ENCODE measurements at places on chromosomes 2 and 18.

DNA sequence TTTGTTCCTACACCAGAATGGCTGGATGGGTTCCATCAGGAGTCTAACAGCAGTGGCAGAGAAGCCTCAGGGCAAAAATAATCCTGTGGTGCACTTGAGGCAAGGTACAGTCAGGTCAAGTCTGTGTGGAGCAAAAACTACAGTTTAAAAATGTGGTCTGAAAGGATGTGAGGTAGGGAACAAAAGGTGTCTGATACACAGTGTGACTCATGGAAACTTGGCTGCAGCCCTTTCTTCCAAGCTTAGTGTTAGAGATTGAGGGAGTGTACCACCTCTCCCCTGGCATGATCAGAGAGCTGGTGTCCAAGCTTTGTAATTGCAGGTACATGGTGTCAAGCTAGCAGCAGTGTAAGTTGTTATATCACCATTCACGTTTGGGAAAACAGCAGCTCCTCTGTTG, 8.9 kb downstream of the ANKAR start:
- DNase-seq = no peak

GRCh38 chr2:58293056-58293455, 51.9 kb upstream of the FANCL start:
- no peak for DNase-seq

GRCh38 chr2:11458753-11459152, 7.2 kb downstream of the E2F6 start:
- DNase-seq = no peak

- DNase-seq = no peak
Measured at GRCh38 chr18:36205166-36205565, 17.9 kb downstream of the MOCOS start.

GRCh38 chr2:26438926-26439325, 37.2 kb downstream of the DRC1 start:
- peak; percentile 54 for DNase-seq

DNA sequence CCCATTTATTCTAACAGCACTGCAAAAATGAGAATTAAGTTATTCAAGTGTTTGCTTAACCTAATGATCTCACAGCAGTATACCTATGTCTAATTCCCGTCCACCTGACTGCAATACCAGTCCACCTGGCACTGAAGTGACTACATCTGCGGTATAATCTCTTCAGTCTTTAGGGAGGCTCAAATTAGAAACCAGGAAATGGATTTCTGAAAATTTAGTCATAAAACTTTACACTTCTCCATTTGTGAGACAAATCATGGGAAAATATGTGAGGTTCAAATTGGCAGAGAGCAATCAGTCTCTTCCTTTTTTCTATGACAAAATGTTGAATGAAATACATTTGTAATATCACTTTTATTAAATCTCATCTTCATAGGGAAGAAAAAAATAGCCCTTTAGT, 33.0 kb downstream of the FTCDNL1 start:
- DNase-seq = no peak

- peak; percentile 40 for DNase-seq
Measured at GRCh38 chr2:149313512-149313972, 16.8 kb upstream of the LYPD6 start.

DNA sequence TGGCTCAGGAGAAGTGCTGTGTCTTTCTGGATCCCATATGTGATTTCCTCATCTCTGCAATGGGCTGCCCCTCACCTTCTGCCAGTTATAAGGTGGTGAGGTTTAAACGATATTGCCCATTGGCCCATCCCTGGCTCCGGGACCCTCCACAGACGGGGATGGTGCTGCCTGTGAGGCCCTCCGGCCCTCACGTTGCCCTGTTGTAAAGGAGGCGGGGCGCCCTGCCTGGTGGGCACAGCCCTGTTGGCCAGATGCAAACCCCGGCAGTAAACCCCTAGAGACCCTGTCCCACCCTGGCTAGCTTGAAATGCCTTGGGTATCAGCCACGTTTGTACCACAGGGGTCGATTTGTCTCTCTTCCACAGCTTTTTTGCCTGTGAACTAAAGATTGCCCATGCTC, 7.4 kb downstream of the ARHGEF4 start:
- no peak for DNase-seq

DNA sequence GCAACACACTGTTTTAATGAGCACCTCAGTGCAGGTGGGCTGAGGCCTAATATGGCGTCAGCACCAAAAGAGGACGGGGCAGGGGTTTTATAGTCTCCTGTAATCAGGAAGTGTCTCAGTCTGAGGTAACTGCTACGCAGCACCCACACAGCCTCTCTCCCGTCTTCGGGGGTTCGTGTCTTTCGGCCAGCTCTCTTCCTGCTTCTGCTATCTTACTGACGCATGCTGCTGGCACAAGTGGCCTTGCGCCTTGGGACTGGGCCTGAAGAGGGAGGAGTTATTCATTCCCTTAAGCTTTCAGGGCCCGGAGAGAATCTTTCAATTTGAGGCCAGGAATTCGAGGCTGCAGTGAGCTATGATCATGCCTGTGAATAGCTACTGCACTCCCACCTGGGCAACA, 14.5 kb upstream of the PAPOLG start:
- no peak for DNase-seq

DNA sequence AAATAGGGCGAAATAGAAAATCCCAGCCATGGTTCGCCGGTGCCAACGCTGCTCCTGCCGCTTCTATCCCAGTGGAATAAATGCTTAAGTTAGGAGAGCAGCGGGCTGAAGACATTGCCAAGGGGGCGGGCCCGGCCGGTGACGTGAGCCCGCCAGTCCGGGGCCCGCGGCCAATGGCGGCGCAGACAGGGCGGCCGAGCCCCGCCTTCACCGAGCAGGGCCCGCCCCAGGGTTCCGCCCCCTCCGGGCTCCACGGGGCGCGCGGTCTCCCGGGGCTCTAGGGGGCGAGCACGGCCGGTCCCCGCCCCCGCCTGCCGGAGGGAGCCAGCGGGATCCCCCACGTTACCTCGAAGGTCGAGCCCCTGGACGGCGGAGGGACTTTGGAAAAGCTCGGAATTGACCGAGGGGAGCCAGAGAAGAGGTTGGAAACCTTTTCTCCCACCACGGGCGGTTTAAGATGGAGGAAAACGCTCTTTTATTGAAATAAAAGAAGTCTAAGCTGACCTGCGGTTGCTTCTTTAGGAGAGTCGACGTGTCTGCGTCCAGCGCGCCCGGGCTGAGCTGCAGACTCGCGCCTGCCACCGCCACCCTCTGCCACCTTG, at the start of gene EPHA4:
TSS of gene EPHA4 (minus strand) at position 86 of the 602 bp plus-strand sequence. CDS start at position 30, 56 bp downstream.
- DNase-seq = peak; percentile 89

DNA sequence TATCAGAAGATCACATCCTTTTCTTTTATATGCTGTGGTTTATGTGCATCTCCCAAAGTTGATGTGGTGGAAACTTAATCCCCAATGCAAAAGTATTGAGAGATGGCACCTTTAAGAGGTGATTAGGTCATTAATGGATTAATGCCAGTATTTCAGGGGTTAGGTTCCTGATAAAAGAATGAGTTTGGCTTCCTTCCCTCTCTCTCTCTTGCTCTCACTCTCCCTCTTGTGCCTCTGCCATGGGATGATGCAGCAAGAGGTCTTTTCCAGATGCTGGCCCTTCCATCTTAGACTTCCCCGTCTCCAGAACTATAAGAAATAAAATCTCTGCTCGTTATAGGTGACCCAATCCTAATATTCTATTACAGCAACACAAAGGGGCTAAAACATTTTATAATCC, 85.0 kb downstream of the TTC27 start:
- peak; percentile 35 for DNase-seq

GRCh38 chr18:42549596-42549995, 565.9 kb downstream of the RIT2 start:
- DNase-seq = peak; percentile 42

DNA sequence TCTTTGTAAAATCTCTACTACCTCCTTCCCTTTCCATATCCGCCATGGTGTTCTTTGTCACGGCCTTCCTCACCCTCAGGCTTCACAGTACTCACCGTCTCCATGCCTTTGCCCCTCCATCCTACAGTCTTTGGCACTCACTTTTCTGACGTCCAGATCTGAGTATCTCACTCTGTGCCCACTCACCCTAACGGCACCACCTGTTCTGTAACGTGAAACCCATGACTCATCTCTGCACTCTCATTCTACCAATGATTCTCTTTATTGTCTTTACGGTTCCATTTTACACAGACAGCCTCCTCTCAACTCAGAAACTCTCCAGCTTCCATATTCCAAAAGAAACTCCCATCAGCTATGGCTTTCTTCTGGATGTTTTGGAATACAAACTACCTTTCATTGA, 56.7 kb downstream of the NETO1 start:
- DNase-seq = no peak

- no peak for DNase-seq
Measured at GRCh38 chr2:3604991-3605961, 10.4 kb downstream of the COLEC11 start.

DNA sequence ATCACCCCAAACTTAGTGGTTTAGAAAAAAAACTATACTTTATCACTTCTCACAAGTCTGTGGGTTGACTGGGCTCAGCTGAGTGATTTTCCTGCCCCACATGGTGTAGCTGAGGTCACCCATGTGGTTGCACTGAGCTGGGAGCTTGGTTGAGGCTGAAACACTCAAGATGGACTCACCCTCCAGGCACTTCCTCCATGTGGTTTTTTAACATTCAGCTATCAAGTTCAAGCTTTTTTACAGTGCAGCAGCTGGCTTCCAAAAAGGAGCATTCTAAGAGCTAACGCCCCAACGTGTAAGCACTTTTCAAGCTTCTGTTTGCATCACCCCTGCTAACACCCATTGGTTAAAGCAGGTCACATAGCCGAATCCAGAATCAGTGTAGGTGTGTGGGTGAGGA, 105.9 kb upstream of the CREB1 start:
- peak; percentile 96 for DNase-seq

GRCh38 chr2:227472265-227473121, 537 bp downstream of the AGFG1 start:
- no peak for DNase-seq

DNA sequence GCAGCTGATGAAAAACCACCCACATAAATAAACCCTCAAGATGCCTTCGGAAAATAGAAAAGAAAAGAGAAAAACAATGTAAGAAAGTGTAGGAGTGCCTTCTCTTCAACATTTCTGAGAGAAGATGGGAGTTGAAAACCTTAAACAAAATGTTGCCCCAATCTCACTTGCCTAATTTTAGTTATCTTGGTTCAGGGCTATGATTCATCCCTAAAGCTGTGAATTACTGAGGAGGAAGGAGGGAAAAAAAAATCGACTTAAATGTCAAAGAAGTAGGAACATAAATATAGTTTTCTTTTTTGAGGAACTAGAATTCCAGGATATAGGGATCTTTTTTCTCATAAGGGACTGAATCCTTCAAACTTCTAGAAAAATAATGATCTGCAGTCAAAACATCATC, 360.3 kb downstream of the TGIF1 start:
- peak; percentile 30 for DNase-seq

DNA sequence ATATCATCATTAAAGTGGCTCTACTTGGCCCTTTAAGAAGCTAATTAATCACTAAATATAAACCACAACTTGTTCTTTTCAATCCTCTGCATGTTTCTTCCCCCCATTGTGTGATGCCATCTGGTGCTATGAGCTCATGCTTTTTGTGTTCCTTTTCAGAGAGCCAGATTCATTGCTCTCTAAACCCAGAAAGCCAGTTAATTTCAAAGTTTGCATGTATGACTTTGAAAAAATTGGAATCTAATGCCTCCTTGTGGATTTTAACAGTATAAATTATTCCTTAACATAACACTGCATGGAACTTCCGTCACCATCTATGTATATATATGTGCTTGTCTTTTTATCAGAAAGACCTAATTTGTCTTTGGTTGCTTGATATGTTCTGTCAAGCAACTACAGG, 31.1 kb downstream of the TMEM178A start:
- DNase-seq = peak; percentile 65

DNA sequence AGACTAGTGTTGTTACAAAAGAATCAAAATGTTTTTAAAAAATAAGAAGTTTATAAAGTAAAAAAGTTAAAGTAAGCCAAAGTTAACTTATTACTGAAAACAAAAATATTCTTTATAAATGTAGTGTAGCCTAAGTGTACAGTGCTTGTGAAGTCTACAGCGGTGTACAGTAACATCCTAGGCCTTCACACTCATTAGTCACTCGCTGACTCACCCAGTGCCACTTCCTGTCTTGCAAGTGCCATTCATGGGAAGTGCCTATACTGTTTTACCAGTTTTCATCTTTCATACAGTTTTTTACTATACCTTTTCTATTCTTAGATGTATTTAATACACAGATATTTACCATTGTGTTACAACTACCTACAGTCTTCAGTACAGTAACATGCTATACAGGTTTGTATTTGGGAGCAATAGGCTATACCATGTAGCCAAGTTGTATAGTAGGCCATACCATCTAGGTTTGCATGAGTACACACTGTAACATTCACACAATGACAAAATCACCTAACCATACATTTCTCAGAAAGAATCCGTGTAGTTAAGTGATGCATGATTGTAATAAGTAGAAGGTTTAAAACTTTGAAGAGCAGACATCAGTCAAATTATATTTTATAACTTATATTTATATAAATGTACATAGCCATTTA, 13.4 kb downstream of the SERPINB7 start:
- DNase-seq = peak; percentile 93

GRCh38 chr2:237298151-237299118, 115.5 kb downstream of the COL6A3 start:
- peak; percentile 74 for DNase-seq

DNA sequence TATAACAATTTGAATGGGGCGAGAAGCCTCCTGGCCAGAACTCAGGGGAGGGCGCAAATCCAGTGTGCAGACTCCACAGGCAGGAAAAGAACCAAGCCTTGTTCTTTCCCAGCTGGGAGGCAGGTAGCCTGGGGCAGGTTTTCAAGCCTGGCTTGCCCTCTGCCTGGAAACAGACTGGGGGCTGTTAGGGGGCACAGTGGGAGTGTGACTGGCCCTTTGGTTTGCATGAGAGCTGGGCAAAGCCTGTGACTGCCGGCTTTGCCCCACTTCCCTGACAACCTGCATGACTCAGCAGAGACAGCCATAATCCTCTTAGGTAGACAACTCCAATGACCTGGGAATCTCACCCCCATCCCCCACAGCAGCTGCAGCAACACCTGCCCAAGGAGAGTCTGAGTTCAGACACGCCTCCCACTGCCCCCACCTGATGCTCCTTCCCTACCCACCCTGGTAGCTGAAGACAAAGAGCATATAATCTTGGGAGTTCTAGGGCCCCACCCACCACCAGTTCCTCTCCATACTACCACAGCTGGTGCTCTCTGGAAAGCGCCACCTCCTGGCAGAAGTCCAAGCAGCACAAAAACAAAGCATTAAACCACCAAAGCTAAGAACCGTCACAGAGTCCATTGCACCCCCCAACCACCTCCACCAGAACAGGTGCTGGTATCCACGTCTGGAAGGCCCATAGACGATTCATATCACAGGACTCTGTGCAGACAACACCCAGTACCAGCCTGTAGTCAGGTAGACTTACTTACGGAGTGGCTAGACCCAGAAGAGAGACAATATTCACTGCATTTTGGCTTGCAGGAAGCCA, 402.5 kb downstream of the STK39 start:
- DNase-seq = no peak

GRCh38 chr2:201775326-201775725, 5.4 kb downstream of the ALS2 start:
- DNase-seq = no peak

All from fibroblast of skin of right biceps (primary cell).